Epithelial cell of umbilical artery (primary cell): ENCODE measurements at places on chromosomes 16 and 17. TPM values are rescaled to one million over a fixed set of nuclear protein-coding genes. Genes with fewer than 3 reads are reported as not detected.

The CORO6 gene
- total RNA-seq = 2.9 and 4.0 TPM in 2 replicates

The AURKB gene
- 41.3 and 62.6 TPM in 2 replicates for total RNA-seq

The TBC1D3G gene
- total RNA-seq = not detected in 2 replicates

The KDM6B gene
- total RNA-seq = 1.2 and 2.9 TPM in 2 replicates

The GLP2R gene
- not detected in 2 replicates for total RNA-seq

The MMP28 gene
- total RNA-seq = 4.6 and 10.4 TPM in 2 replicates

The ACSM2B gene
- total RNA-seq = not detected in 2 replicates

The LITAFD gene
- total RNA-seq = not detected in 2 replicates

The DPEP1 gene
- 0.61 TPM in 1 of 2 replicates, not detected in the other for total RNA-seq

The PIRT gene
- not detected in 2 replicates for total RNA-seq

The OR1F1 gene
- not detected in 2 replicates for total RNA-seq

The SDR42E1 gene
- under 0.01 and 0.46 TPM in 2 replicates for total RNA-seq

The KRT12 gene
- total RNA-seq = not detected in 2 replicates
